T1000 (cell line): ENCODE measurements at places on chromosomes 1 and 21.

DNA sequence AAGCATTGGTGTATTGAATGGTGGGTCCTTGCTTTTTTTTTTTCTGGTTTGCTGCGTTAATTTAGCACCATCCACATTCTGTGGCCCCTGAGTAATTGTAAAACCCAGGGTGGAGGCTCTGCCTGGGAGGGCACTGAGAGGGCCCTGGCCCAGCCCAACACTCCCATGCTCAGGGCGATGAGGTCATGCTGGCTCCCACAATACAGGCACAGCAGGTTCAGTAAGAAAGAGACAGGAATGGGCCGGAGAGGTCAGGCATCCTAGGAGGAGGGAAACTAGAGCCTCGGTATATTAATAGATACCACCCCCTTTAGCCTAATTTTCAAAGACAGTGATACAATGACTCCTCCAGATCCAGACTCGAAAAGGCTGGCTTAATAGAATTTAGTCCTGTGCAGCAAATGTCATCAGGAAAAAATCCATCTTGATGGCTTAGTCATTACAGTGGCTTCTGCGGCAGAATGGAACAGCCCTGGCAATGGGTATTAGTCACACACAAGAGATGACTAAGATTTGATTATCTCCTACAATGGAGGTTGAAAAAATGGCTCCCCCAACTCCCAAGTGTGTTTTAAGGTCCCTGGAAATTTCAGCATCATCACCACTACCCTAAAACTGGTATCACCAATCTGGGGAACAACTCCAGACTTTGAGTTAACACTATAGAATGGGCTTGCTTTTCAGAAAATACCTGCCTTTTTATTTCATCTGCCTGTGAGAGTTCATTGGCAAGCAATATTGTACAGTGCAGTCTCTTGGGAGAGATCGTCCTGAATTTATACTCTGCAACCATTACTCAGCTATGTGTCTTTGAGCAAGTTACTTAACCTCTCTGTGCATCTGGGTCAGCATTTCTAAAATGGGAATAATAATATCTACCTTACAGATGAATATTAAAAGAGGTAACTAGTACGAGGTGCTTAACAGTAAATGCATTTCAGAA, 43.9 kb upstream of the LYST start:
- DNase-seq: peak; percentile 83

GRCh38 chr1:248890549-248891498, 15.2 kb upstream of the PGBD2 start:
- no peak for DNase-seq

DNA sequence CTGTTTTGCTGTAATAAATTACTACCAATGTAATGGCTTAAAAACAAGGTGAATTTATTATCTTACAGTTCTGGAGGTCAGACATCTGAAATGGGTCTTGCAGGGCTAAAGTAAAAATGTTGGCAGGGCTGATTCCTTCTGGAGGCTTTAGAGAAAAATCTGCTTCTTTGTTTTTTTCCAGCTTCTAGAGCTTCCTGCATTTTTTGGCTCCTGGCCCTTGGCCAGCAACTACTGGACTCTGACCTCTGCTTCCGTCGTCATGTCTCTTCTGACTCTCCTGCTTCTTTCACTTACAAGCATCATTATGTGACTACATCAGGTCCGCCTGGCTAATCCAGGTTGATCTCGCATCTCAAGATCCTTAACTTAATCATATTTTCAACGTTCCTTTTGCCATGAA, 350.9 kb downstream of the S1PR1 start:
- DNase-seq: no peak

DNA sequence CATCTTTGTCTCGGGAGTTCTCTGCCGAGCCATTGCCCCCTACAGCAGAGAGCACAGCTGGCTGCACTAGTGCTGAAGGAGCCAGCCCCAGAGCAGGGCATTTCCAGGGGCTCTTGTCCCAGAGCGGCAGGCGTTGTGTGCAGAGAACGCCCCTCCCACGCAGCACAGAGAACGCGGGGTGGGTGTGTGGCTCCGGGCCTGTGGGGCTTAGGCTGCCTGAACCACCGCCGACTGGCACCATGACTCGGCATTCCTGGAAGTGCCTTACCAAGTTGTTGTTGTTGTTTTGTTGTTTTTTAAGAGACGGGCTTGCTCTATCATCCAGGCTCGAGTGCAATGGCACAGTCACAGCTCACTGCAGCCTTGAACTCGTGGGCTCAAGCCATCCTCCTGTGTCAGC, 15.8 kb upstream of the DIP2A start:
- no peak for DNase-seq

DNA sequence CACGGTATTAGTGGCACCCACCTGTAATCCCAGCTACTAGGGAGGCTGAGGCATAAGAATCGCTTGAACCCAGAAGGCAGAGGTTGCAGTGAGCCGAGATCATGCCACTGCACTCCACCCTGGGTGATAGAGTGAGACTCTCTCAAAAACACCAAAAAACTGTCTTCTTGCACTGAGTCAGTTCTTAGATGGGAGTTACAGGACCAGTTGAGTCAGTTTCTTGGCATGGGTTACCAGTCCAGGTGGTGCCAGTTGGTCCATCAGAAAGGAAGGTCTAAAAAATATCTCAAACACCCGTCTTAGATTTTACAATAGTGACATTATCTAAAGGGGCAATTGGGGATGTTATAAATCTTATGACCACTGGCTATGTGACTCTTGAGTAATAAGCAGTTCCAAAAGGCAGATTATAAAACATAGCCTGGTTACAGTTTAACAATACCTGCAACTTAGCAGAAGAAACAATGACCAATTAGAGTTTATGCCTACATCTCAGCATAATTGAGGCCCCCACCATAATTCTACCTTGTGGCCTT, 206.9 kb upstream of the FGGY start:
- DNase-seq: no peak

DNA sequence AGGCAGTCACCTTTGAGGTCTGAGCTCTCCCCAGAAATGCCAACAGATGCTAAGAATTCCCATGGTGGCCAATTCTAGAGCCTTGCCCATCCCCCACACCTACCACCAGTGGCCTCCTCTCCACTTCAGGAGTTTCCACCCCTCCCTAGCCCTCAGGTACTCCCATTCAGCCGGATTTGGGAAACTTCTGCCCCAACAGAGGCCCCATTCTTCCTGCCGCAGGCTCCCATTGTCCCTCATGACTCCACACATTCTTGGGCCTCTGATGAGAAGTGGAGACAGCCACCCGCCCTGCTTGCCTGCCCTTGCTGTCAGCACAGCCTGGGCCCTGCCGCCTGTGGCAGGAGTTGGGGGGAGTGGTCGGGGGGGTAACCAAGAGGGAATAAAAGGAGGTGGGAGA, 4.6 kb downstream of the BLACAT1 start:
- DNase-seq: no peak

DNA sequence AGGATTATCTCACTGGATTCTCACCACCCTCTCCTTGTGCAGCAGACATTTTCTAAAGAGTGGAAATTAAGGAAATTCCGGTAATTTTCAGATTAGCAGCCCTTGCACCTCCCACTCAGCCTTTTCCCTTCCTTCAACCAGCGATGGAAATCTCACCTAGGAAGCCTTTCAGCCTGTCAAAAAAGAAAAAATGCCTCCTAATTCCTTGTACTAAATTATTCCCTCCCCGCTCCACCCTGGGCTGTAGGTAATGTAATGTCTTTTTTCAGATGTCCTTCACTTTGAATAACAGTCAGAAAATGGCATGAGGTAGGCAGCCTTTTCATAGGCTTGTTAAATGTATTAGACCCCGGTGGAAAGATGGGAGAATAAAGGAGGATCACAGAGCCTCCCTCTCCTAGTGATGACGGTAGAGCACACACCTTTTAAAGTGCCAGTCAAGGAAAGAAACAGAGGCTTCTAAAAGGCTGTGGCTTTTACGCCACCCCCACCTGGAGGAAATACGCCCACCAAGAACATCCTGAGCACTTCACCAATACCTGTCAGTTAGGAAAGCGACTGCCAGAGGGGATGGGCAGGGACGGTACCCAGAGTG, 62.8 kb upstream of the NEK2 start:
- no peak for DNase-seq

DNA sequence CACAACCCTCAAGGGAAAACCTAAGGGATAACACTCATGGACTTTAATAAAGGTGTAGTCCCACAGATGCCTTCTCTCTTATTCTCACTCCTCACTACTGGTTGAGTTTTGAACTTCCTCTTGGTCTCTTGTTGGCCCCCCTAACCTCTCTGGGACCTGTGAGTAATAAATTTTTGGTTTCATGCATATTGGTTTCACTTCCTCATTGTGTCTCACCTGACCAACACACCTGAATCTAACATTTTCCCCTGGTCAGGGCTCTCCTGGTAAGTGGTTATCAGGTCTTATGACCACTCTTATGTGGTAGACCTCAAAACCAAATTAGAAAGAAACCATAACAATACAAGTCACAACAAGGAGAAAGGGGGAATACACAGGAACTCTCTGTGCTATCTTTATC, 60.5 kb upstream of the PRMT6 start:
- no peak for DNase-seq

DNA sequence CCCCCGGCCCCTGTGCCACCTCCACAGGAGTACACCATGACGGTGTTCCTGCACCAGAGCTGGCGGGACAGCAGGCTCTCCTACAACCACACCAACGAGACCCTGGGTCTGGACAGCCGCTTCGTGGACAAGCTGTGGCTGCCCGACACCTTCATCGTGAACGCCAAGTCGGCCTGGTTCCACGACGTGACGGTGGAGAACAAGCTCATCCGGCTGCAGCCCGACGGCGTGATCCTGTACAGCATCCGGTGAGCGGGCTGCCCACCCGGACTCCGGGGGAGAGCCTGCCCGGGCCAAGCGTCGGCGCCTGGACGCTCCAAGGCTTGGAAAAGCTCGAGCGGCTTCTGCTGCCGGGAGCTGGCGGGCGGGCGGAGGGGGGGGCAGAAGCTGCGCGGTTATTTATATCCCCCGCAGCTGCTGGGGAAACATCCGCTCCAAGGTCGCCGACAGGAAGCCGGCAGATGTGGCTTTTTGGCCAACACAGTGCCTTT, 6.4 kb downstream of the GABRD start:
- DNase-seq: no peak

DNA sequence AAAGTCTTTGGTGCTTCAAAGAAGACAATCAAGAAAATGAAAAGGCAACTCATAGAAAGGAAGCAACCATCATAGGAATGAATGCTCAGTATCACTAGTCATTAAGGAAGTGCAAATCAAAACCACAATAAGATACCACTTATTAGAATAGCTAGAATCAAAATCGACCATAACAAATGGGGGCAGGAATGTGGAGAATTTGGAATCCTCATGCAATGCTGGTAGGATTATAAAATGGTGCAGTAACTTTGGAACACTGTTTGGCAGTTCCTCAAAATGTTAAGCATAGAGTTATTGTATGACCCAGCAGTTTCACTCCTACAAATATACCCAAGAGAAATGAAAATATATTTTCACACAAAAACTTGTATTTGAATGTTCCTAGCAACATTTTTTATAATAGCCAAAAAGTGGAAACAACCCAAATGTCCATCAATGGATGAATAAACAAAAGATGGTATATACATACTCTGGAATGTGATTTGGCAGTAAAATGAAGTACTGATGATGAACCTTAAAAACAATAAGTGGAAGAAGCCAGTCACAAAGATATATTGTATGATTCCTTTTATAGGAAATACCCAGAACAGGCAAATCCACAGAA, 105.6 kb downstream of the MIS18A start:
- no peak for DNase-seq

GRCh38 chr21:42254651-42255601, 36.0 kb downstream of the ABCG1 start:
- DNase-seq: no peak

GRCh38 chr1:21650400-21650799, 18.8 kb downstream of the RAP1GAP start:
- no peak for DNase-seq

DNA sequence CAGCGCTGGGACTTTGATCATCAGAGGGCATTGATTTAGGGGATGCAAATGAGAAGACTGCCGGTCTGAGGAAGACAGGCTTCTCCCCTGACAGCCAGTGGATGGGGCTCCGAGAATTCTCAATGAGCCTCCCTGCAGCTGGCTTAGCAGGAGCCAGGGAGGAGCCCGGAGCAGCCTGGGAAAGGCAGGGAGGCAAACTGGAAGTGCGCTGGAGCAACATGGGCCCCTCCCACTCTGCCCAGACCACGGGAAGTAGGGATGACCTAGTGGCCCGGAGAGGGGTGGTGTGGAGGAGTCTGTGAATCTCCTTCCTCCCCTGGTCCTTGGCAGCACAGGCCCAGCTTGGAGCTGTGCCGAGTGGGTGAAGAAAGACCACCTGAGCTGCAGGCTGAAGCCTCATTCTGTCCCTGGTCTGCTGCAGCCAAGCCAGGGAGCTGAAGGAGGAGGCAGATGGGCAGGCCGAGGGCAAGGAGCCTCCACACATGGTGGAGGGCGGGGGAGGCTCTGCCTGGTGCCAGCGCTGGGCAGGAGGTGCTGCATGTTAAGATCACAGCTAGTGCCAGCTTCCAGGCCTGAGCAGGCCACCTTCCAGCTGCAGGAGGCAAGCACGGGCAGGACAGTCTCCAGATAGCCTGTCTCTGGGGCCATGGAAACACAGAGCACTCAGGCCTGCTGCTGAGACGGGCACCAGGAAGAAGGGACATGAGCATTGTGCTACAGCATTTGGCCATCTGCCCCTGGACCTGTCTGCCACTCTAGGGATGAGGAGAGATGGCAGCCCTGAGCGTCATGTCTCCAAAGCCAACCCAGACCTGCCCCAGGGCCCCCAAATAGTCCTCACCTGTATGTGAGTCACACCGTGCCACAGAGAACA, 12.2 kb upstream of the CLSTN1 start:
- DNase-seq: no peak

GRCh38 chr1:101148980-101149379, 87.8 kb upstream of the S1PR1 start:
- no peak for DNase-seq

DNA sequence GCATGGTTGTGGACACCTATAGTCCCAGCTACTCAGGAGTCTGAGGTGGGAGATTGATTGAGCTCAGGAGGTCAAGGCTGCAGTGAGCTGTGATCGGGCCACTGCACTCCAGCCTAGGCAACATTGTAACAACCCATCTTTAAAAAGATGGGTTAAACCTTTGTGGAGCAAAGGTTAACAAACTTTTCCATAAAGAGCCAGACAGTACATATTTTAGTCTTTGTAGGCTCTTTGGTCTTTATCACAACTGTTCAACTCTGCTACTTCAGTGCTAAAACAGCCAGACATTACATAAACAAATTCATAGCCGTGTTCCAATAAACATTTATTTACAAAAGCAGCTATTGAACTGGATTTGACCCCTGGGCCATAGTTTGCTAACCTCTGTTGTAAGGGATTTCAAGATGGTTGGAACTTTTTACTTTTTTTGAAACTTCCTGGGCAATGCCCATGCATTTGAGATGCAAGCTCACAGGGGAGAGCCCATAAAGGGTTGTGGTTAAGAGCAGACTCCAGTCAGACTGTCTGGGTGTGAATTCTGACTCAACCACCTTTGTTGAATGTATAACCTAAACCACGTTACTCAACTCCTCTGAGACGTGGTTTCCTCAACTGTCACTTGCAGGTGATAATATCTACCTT, 10.8 kb downstream of the INAVA start:
- no peak for DNase-seq
